ENCODE measurements at places on chromosomes 5 and 9. TPM values are rescaled to one million over a fixed set of nuclear protein-coding genes. Genes with fewer than 3 reads are reported as not detected.

TMC1 gene
- total RNA-seq: not detected

FCN2 gene
- not detected for total RNA-seq

PAEP gene
- total RNA-seq: not detected

LURAP1L gene
- 3.3 TPM for total RNA-seq

KIAA1191 gene
- 85.7 TPM for total RNA-seq

CSF1R gene
- total RNA-seq: under 0.01 TPM

EMB gene
- 46.5 TPM for total RNA-seq

RGS7BP gene
- not detected for total RNA-seq

PHF19 gene
- total RNA-seq: 50.8 TPM

DNAI1 gene
- not detected for total RNA-seq

C9 gene
- total RNA-seq: 0.08 TPM

ZBTB5 gene
- total RNA-seq: 8.5 TPM

PCDHGB3 gene
- 0.31 TPM for total RNA-seq

PCDHA9 gene
- total RNA-seq: not detected

TERT gene
- total RNA-seq: not detected

MARVELD2 gene
- 17.2 TPM for total RNA-seq

FGFR4 gene
- total RNA-seq: 8.5 TPM

INSYN2B gene
- 5.6 TPM for total RNA-seq

FLT4 gene
- total RNA-seq: 0.08 TPM

SNAPC3 gene
- 25.8 TPM for total RNA-seq

LCN15 gene
- total RNA-seq: not detected

PCA3 gene
- not detected for total RNA-seq

MLANA gene
- not detected for total RNA-seq

FNBP1 gene
- total RNA-seq: 7.1 TPM

ADGRD2 gene
- total RNA-seq: not detected

TSSK1B gene
- 0.04 TPM for total RNA-seq

S1PR3 gene
- 5.7 TPM for total RNA-seq

CCL19 gene
- total RNA-seq: not detected

SOHLH1 gene
- total RNA-seq: not detected

PITX1 gene
- total RNA-seq: 4.2 TPM

CATSPER3 gene
- not detected for total RNA-seq

PKD2L2 gene
- total RNA-seq: not detected

FRMPD1 gene
- under 0.01 TPM for total RNA-seq

FAM221B gene
- total RNA-seq: not detected

PIP5KL1 gene
- total RNA-seq: 10.2 TPM

RNF180 gene
- 3.2 TPM for total RNA-seq

ZNF483 gene
- 2.2 TPM for total RNA-seq

C9orf50 gene
- not detected for total RNA-seq

NR6A1 gene
- 0.47 TPM for total RNA-seq

ADAMTS16 gene
- total RNA-seq: not detected

AGGF1 gene
- total RNA-seq: 19.2 TPM

WNK2 gene
- total RNA-seq: not detected

STARD4 gene
- 87.0 TPM for total RNA-seq

SOWAHA gene
- not detected for total RNA-seq

TLE1 gene
- total RNA-seq: 33.1 TPM

HMCN2 gene
- not detected for total RNA-seq

PGM5 gene
- total RNA-seq: not detected

CD74 gene
- 14.0 TPM for total RNA-seq

TAF11L5 gene
- not detected for total RNA-seq

SELENOP gene
- 16.9 TPM for total RNA-seq

CCDC152 gene
- total RNA-seq: 5.3 TPM

GDF9 gene
- 0.42 TPM for total RNA-seq

PWWP2A gene
- total RNA-seq: 13.6 TPM

CSF2 gene
- 49.0 TPM for total RNA-seq

NUTM2G gene
- total RNA-seq: not detected
